Activated CD4-positive, alpha-beta T cell treated with anti-CD3 and anti-CD28 coated beads for 1 hour (primary cell): ENCODE measurements at places on chromosomes 3 and 15.

DNA sequence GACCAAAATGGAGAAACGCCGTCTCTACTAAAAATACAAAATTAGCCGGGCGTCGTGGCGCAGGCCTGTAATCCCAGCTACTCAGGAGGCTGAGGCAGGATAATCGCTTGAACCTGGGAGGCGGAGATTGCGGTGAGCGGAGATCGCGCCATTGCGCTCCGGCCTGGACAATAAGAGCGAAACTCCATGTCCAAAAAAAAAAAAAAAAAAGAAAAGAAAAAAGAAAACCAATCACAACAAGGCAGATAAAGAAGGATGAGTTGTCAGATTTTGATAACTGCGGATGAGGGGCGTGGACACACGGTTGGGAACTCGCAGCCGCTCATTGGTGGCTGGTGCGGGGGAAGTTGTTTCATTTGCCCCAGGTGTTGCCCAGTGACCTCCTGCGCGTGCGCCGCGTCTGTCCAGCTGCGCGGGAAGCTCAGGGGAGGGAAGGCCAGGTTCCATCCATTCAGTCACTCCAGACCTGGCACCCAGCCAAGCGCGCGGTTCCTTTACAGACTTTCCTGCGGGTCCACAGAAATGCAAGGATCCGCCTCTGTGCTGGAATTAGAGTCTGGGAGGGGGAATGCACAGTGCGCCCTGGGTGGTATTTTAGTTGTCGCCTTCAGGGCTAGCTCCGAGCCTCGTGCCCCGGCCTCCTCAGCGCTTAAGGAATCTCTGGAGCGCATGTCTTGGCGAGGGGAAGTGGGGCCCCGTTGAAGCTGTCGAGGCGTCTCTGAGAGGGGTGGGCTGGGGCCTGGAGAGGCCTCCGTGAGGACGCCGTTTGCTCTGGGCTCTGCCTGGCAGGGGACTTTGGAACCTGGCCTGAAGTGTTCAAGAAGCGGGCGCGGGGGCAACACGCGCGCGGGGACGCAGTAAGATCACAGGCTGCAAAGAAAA is 708 bp upstream of the GCHFR start:
- DNase-seq = no peak

- no peak for DNase-seq
Measured at GRCh38 chr15:67079361-67079760, 14.0 kb downstream of the SMAD3 start.

DNA sequence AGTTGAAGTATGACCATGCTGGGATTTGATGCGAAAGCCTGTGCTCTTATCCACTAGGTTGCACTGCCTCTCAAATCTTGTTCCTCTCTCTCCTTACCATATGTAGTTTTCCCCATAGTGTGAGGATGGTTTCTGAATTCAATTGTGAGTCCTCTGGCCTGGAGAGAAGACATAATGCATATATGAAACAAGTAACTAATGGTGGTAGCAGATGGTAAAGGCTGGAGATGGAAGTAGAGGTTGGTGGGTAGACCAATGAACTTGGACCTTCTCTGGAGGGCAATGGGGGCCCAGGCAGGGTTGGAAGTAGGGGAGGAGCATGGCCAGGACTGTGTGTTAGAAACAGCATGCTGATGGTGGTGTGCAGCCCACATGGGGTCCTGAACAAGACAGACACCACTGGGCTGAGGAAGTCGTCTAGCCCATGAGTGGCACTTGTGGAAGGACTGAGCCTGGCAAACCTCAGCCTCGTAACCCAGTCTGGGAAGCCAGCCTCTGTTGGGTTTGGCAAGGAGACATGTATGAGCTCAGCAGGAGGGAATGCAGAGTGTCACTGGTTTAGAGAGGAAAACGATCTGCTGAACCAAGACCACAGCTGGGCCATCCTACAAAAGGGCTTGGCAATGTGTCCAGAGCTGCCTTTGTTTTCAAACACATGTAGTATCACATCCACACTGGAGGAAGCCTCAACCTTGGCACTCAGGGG is 18.5 kb upstream of the LMCD1 start:
- DNase-seq = no peak

GRCh38 chr15:37783290-37783689 is 151.2 kb upstream of the TMCO5A start:
- DNase-seq = no peak

DNA sequence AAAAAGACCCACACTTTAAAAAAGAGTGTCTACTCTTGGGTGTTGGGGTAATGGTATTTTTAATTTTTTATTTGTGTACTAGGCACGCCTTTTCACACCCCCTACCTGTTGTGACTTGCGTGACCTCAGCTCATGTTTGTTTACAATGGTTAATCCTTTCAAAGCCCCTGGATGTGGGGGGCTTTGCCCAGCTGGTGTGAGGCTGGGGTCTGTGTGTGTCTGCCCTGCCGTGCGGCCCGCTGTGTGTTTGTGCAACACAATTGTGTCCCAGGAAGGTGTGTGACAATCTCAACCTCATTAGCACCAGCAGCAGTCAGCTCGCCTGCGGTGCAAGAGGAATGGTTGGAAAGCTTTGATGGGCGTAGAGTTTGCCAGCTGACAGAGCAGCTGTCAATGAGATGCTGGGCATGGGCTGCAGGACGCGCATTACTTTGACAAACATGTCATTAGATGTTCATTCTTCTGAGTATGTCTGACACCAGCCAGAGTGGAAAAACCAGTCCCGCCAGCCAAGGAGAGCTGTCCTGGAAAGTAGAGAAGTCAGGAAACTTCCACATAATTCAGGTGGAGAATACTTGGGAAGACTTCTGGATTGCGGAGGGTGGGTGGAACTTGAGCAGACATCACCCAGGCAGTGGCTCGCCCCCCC is 9.6 kb downstream of the LRRK1 start:
- no peak for DNase-seq

DNA sequence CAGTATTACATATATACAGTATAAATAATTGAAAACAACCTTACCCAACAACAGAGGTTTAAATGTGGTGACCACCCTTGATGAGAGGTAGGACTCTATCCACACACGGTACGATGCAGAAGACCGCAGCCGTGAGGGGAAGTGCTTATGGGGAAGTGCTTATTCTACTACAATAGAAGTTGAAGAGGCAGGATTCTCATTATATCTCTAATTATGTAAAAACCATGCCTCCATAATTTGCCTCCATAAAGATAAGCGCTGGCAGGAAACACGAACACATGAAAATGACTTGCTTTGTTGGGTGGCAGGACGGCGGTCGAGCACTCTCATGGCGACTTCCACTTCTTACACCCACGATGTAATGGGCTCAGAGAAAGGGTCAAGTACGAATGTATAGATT is 7.2 kb upstream of the MUC13 start:
- no peak for DNase-seq

GRCh38 chr3:183357564-183358079 is 70.8 kb downstream of the MCF2L2 start:
- no peak for DNase-seq

DNA sequence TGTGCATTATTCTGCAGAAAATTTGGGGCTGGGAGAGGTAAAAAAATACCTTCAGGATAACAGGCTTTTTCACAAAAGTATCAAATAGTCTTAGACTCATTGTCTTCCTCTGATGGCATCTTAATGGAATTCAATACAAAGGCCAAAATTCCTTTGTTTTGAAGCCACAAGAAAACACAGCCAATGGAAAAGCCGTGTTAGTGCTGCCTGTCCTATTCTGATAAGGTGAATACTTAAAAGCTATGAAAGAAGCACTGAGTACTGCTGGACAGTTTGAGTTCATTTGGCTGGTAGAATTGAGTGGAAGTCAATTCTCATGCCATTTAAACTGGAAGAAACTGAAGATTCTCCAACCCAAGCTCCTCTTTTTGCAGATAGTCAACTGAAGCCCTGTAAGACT is 395.3 kb upstream of the TPRG1 start:
- DNase-seq = no peak

GRCh38 chr15:85500729-85501128 is 120.3 kb downstream of the AKAP13 start:
- DNase-seq = no peak

DNA sequence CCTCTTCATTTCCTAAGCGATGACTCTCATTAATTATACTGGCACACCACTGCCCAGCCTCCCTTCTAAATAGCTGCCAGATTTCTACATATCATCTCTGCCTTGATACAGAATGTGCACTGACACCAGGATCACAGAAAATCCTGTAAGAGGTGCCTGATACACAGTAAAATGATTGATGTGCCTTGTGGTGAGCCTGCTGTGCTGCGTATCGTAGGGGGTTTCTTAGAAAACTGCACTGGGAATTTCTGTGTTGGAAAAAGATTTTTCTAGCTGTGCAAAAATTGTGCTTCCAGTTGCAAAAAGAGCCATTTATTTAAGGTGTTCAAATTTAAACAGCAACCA is 3.0 kb upstream of the PLCH1 start:
- DNase-seq = no peak

DNA sequence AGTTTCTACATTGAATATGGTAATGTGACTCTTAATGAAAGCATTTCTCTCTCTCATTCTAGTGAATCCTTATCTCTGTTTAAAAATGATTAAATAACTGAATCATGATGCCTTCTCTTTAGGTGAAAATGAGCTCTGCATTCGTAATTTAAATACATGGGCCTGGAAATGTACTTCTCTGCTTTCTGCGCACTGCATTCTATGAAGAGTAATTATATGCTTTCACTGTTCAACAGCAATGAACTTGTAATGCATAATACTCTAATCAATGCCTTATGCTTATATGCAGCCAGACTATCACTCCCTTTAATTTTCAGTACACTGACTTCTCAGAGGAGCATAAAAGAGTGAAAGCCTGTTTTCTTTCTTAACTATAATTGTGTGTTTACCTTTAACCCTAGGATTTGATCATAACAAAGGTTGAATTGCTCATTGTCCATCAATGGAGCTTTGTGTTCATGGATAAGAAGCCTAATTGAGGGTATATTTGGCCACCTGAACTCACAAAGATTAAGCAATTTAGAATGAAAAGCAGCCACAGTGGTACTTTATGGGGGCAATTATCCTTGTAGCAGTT is 330.8 kb upstream of the PDZRN3 start:
- DNase-seq = no peak

GRCh38 chr3:95235916-95236315 is 1173.1 kb downstream of the NSUN3 start:
- DNase-seq = no peak

DNA sequence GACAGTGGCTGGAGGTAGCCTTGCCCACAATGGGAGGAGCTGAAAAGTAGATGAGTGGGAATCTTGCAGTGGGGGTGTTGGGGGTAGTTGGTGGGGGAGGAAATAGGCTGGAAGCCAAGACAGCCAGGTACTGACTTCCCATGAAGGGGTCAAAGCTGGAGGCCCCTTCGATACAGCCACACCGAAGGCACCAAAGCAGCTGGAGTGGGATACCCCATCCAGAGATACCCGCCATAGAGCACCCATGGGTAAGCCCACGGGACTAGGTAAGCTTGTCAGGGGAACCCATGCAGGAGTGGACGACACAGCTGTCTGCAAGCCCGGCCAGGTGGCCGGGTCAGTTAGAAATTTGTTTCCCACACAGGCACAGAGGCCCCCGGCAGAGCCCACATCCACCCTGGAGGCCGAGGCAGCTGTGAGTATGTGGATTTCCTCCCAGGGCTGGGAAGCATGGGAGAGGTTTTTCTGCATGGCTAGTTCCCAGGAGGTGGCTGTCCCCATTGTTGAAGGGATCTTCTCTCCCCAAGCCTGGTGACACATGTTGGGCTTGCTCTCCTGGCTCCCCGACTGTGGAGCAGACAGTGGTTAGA is 28.6 kb downstream of the PRR23E start:
- DNase-seq = no peak

- DNase-seq = peak; percentile 42
Measured at GRCh38 chr15:43133430-43134156, at the start of gene TMEM62. TMEM62 (plus strand) TSS chr15:43133586; CDS start chr15:43133803, 217 bp downstream.

DNA sequence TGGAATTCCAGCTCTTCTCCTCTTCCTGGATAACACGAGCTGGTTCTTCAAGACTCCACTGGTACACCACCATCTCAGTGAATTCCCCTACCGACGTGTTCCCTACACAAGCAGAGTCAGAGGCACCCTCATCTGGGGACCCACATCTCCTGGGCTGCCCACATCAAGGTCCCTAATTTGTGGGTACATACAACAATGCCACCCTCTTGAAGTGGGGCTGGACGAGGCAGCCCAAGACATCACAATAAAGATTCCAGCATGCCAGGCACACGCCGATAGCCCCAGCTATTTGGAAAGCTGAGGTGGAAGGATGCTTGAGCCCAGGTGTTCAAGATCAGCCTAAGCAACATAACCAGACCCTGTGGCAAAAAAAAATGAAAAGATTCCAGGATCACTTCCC is 221.2 kb upstream of the LINGO1 start:
- DNase-seq = no peak

DNA sequence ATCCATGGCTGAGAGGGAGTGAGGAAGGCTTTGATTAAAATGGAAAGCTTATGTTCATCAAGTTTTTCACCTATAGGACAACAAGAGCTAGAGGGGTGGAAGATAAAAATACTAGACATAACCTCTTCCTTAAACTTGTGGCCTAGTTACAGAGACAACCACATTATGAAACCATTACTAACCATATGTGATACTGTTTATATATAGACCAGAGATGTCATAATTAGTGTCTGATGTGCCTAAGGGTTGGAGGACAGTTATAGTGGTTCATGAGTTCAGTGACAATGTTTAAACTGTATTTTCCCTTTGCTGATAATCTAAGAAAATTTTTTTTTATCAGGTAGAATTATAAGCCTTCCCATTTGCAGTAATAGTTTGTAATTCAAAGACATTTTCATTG is 23.7 kb downstream of the PHLDB2 start:
- no peak for DNase-seq

- no peak for DNase-seq
Measured at GRCh38 chr3:138578961-138579574, 15.0 kb downstream of the CEP70 start.

- no peak for DNase-seq
Measured at GRCh38 chr3:123733805-123734526, 149.1 kb upstream of the HACD2 start.

GRCh38 chr3:183340222-183340621 is 87.2 kb downstream of the B3GNT5 start:
- no peak for DNase-seq

DNA sequence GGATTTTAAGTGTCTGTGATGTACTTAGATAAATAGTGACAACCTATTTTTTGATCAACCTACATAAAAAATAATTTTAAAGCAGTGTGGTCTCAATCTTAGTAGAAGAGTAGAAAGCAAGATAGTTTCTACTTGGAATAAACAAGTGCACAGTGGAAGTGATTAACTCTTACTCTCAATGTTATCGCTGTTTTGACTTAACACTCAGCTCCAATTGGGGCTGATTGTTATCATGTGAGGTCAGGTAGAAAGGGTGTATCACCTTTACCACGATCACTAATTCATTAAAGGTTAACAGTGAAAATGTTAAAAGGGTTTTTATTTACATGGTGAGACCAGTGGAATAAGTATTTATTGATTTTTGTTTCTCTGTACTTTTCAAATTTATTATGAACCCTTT is 22.4 kb upstream of the APH1B start:
- DNase-seq = no peak

DNA sequence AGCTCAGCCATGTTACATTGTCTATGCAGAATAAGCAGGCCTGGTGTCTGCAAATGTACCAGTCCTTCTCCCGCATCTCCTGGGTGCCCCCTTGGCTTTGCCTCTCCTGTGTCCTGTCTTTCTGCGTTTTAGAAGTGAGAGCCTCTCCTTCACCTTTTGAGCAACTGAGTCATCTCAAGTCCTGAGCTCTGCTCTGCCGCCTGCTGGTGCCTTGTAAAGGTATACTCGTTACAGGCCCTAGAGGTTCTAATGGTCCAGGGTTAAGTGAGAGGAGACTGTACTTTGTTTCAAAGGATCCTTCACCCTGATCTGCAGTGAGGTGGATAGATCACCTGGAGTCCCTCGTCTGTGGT is 12.6 kb downstream of the GHRL start:
- no peak for DNase-seq

GRCh38 chr15:63418811-63419210 is 37.2 kb upstream of the CA12 start:
- DNase-seq = no peak
